ENCODE measurements at places on chromosomes 1 and 21. TPM values are rescaled to one million over a fixed set of nuclear protein-coding genes. Genes with fewer than 3 reads are reported as not detected.

- DNase-seq: peak; percentile 71
Observed at GRCh38 chr1:42165511-42166210, 1.1 kb upstream of the GUCA2A start.

GRCh38 chr1:31571340-31572295 is 4.7 kb upstream of the TINAGL1 start:
- peak; percentile 38 for DNase-seq

DNA sequence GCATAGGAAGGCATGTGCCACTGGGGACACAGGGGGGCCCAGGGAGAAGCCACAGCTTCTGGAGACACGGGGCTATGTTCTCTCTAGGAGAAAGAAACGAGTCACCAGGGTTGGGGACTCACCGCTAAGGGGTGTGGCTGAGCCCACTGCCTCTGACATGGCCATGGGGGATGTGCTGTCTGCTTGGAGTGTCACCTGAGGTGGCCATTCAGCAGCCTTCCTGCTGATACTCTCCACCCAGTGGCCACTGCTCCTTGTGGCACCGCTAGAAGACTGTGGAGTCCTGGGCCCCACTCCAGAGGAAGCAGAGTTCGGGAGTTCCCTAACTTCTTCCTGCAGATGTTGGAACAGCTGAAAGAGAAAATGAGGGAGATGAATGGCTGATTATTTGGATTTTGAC is 91.2 kb upstream of the SLC45A1 start:
- DNase-seq: peak; percentile 61

- DNase-seq: no peak
Observed at GRCh38 chr1:24921938-24922662, 8.0 kb downstream of the RUNX3 start.

The SLAMF6 gene
- not detected for total RNA-seq

DNA sequence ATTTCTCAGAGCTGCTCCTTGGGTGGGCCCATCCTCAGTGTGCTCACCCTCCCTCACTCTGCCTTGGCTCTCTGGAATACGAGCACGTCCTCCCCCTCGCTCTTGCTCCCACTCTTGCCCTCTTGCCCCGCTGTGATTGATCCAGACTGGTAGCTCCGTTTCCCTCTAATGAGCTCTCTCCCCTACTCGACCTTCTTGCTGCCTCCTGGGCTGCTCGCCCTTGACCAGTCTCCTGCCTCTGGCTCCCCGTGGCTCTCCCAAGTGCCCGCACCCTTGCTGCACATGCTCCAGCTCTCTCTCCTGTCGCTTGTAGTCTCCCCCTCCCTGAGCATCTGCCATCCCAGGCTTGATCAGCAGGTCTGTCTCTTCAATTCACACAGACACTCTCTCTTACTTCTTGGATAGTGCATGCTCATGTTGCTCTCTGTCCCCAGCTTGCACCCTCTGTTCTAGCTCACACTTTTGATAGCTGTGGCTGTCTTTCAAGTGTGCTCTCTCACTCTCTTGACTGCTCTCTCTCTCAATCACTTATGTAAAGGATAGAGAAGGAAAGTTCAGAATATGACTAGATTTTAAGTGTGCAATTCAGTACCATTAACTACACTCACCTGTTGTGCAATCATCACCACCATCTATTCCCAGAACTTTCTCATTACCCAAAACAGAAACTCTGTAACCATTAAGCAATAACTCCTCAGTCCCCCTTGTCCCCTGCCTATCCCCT is 51.1 kb downstream of the PHC2 start:
- DNase-seq: no peak

The NUCKS1 gene
- total RNA-seq: 417 TPM

DNA sequence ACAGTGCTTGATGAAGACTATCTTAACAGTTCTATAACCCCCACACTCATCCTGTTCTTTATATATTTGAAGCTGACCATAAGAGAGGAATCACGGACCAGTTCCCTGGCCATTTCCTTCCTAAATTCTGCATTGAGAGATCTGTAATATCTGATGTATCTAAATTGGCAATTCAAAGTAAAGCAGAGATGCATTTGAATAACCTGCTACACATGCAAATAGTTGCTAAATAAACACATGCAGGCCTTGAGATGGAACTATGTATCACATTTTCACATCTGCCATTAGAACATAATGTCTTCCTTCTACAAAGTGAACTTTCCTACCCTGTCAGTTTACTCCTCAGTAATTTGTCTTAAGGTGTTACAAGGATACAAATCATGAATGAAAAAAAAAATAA is 20.4 kb upstream of the PGBD2 start:
- no peak for DNase-seq

DNA sequence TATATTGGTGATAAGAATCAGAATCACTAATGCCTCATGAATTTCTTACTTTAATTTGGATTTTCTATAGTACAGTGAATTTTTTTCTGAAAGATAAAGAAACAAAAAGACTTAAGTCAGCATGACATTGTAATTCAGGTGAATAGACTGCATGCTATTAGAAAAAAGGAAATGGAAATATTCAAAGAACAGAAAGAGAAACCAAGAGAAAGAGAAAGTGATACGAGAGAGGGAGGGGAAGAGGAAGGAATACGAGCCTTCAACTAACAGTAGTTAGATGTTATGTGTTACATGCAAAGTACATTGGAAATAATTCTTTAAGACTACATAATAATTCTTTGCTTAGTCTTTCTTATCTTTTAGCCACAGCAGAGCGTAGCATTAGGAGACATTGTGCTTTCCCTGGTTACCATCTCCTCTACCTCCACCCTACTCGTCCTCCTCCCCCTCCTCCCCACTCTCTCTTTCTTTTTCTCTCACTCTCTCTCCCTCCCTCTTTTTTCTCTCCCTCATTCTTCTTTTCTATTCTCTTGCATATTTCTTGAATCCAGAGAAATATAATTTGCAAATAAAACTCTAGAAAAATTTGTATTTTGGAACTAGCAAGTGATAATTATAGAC is 46.4 kb upstream of the ADGRL4 start:
- DNase-seq: no peak

The FCAMR gene
- total RNA-seq: not detected

DNA sequence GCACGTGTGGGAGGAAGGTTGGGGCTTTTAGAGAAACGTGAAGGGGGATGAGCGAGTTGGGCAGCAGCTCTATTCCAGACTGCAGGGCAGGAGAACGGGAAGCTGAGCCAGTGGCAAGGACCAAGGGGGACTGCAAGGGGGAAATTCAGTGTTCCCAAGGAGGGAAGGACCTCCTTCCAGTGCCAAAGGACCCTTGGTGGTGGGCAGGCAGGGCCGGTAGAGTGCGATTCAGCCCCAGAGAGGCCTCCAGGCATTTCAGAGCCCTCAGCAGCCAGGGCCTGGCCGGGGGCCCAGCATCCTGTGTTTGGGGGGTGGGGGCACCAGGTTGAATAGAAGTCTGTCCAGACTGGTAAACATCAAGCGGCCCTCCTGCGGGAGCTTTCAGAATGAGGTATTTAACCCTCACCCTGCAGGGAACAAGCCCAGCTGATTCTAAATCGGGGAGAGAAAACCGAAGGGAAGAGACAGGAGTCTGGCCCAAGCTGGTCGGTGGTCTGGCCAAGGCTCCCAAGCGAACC is 2.3 kb downstream of the COL9A2 start:
- DNase-seq: no peak

The WDR64 gene
- total RNA-seq: not detected

DNA sequence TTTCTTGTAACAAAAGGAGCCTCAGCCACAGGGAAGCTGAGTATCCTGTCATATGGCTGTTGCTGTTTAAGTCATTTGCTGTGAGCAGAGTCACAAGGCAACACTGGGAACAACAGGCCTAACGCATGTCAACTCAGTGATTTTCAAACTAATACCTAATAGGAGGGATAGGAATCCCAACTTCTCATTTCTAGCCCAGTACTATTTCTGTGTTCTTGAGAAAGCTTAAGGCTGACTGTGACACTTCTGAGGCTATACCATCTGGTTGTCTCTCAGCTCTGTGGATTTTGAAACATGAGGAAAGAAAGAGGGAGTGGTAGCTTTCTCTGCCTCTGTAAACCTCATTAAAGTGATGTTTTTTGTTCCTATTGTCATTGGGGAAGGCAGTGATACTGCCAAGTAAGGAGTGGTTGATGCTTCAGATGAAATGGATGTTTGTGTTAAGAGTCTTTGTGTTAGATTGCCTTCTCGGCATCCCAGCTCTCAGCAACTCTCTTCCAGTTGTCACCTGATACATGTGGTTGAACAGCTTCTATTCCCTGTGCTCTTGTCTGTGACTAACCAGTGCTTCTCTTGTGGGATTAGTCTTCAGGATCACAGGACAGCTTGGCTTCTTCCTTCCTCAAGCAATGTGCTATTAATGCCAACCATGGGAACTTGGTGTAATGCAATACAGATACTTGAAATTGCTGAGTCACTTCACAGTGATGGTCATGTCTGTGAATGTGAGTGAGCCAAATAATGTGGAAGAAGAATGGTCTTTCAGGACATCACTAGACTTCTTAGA is 166.8 kb upstream of the IVNS1ABP start:
- no peak for DNase-seq

The KCNJ10 gene
- 0.35 TPM for total RNA-seq

The LCE1E gene
- total RNA-seq: not detected

Data from endodermal cell (in vitro differentiated cells).